ENCODE measurements at places on chromosomes 6 and 20.

DNA sequence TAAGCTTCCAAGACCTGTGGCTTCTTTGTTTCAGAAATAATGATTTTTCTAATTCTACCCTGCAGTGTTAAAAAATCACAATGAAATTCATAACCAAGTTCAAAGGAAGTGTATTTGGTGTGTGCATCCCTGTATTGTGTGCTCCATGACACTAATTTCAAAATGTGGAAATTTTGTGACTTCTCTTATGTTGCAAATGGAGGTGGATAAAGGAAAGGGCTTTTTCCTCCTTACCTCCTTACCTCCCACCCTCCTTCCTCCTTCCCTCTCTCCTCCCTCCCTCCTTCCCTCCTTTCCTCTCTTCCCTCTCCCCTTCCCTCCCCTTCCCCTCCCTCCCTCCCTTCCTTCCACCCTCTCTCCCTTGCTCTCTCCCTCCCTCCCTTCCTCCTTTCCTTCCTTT, 10.5 kb downstream of the CDH4 start:
- no peak for DNase-seq

GRCh38 chr20:17710379-17711266, 10.9 kb downstream of the BANF2 start:
- DNase-seq: no peak

- peak; percentile 1 for DNase-seq
Measured at GRCh38 chr6:153032255-153032882, 29.9 kb upstream of the MTRF1L start.

- peak; percentile 72 for DNase-seq
Measured at GRCh38 chr6:127879685-127880084, 21.2 kb downstream of the THEMIS start.

DNA sequence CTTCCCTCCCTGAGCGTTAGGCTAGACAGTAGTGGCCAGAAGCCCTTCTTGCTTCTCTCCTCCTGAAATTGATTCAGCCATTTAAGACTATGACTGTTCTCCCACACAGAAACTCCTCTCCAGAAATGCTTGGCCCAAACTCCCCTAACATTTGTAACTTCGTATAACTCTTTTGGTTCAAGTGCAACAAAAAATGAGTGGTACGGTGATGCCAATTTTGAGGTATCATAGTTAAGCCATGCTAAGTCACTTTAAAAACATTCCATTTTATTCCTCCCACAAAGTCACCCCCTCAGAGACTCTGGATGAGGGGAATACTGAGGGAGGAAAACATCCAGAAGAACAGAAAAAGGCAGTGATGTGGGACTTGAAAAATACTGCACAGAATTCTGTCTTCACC, 21.1 kb upstream of the ROS1 start:
- DNase-seq: no peak

- DNase-seq: no peak
Measured at GRCh38 chr6:18034798-18035202, 47.4 kb upstream of the KIF13A start.

GRCh38 chr20:54774426-54774825, 299.0 kb downstream of the DOK5 start:
- no peak for DNase-seq

- no peak for DNase-seq
Measured at GRCh38 chr6:20608905-20609304, 74.6 kb downstream of the CDKAL1 start.

DNA sequence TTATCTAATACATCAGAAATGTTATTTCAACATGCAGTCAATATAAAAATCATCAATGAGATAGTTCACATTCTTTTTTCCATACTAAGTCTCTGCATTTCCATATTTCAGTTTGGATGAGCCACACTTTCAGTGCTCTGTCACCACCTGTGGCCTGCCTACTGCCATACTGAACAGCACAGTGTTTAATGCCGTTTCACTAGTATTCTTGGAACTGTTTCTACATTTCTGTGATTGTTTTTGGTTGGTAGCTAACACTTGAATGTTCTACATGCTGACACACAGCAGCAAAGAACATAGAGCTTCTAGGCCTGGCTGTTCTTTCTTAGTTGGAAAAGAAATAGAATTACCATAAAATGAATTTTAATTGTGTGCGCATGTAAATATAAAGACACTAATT, 61.4 kb upstream of the KIF25 start:
- no peak for DNase-seq

GRCh38 chr6:163745536-163746400, 331.2 kb downstream of the QKI start:
- no peak for DNase-seq

DNA sequence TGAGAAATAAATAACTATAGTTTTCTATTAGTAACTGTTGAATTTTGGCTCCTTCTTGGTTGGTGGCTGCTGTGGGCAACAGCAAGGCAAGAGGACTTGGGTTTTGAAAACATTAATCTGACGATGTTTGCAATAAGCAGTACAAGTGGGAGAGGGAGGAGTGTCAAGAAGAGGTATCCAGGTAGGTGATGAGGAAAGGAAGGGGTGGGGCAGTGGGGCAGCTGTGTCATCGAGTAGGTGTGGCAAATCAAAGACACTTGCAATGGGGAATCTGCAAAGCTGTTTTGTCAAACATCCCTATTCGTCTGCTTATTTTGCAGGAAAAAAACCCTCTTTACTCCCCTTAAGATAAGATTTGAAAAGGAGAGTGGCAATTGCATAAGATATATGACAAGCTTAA, 171.9 kb upstream of the MAP3K7 start:
- no peak for DNase-seq

DNA sequence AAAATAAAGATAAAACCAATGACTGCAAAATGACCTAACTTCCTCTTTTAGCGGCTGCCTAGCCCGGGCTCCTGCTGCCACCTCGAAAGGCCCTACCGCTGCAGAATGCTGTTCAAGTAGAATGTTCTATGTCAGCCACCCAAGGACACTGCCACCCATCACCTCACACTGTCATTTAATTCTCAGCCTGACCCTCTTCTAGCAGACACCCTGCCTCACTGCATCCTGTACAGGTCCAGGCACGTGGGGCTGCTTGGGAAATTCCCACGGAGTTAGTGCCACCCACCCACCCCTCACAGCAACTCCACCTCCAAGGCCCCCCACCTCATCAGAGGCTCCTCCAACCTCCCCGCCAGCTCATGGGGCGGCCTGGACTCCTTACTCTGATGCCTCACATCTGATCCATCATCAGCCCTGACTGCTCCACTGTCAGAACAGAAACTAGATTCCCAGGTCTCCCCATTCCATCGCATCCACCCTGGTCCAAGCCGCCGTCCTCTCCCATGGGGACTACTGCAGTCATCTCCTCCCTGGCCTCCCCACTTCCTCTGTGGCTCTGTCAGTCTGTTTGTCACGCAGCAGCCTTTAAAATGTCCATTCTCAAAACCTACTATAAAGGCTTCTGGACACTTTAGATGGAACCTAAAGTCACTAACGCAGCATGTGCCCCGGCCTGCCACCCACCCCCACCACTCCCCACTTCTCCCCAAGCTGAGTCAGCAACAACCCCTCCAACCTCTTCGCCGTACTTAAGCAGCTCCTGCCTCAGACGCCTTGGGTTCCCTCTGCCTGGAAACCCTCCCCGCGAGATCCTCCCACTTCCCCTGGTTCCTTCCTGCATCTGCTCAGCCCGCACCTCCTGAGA, 17.0 kb downstream of the NFATC2 start:
- no peak for DNase-seq

- no peak for DNase-seq
Measured at GRCh38 chr6:45423111-45423823, 45.5 kb upstream of the SUPT3H start.

DNA sequence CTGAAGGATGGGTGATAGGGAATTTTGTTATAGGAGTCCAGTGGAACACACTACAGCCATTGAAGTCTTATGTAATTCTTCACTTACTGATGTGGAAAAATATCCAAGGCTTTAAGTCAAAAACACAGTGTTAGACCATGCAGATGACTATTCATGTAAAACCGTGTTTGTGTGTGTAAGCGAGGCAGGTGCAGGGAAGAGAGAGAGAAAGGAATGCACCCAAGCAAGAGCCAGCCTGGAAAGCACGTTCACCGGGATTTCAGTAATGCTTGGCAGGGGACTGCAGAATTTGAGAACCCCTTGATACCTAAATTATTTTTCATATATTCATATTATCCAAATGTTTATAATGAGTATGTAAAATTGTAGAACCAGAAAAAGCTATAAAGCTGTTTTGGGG, 17.9 kb downstream of the RALGAPA2 start:
- no peak for DNase-seq

DNA sequence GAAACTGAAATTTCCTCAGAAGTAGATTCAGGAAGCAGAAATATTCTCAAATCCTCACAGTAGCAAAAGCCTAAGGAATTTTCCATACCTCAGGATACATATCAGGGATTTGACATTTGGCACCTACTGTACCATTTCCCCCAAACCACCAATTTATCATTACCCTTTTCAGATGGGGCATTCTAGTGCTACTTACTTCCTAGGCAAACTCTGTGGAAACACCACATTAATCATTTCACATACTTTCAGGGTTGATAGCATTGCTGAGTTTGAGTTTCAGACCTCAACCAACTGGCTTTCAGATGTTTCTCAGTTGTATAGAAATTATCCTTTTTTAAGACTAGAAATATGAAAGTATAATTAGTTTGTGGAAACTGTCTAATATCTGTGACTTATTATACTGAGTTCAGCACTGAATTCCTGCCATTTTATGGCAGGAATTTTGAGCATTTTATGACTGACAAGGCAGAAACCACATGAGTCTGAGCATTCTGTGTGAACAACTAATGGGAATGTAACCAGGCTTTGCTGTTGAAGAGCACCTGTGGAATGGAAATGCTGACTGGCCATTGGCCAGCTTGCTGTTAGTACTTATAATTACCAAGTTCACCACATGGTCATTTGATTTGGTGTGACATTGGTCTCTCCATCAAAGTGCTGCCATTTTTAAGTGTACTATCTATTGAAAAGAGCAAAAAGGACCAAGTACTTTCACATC, 35.1 kb upstream of the IRAK1BP1 start:
- no peak for DNase-seq

DNA sequence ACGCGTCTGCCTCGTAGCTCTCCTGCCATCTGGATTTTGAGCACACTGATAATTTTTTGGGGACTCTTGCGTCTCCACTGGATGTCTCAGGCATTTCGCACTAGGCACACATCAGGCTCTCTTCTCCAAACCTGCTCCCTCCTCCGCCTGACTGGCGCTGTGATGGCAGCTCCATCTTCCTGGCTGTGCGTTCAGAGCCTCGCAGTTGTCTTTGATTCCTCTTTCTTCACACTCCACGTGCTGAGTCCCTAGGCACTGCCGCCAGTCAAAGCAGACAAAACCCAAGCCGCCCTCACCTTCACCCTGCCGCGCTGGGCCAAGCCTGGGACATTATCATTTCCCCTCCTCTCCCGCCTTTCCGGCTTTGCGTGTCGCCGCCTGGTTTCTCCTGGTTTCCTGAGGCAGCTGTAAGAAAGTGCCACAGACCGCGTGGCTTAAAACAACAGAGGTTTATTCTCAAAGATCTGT, 778 bp downstream of the PSMG4 start:
- DNase-seq: peak; percentile 25

DNA sequence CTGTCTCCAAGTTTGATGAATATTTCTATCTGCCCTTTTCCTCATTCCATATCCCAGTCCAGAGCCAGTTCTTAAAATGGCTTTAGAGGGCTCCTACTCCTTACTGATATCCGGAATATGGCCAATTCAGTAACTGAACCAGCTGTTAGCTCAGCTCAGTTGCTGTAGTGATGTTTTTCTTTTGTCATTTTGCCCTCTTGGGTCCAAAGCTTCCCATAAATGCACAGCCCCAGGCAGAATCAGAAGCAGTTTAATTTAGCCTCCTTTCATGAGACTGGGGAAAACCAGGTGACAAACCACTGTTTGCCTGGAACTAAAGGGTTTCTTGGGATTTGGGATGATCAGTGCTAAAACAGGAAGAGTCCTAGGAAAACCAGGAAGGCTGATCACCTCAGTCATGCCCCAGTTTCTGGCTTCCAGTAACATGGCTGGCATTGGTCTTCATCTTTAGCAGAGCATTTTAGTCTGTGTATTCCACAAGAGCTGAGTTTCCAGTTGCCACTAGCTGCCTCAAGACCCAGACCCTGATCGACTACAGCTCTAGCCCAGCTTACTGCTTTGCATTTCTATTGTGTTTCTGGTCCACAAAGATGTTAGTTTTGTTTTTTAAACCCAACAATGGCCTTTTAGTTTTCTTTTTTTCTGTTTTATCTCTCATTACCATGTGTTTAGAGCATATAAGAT, 40.6 kb upstream of the REV3L start:
- DNase-seq: no peak

- no peak for DNase-seq
Measured at GRCh38 chr6:37546141-37546871, 46.6 kb upstream of the CCDC167 start.

- DNase-seq: no peak
Measured at GRCh38 chr6:41036601-41037000, 2.4 kb downstream of the UNC5CL start.

GRCh38 chr6:2110504-2110903, 134.9 kb downstream of the GMDS start:
- peak; percentile 31 for DNase-seq

GRCh38 chr6:122145741-122146240, 253.7 kb upstream of the HSF2 start:
- no peak for DNase-seq

Measured in NCI-H1930 (cell line).